ENCODE measurements at places on chromosomes 12 and 14.

DNA sequence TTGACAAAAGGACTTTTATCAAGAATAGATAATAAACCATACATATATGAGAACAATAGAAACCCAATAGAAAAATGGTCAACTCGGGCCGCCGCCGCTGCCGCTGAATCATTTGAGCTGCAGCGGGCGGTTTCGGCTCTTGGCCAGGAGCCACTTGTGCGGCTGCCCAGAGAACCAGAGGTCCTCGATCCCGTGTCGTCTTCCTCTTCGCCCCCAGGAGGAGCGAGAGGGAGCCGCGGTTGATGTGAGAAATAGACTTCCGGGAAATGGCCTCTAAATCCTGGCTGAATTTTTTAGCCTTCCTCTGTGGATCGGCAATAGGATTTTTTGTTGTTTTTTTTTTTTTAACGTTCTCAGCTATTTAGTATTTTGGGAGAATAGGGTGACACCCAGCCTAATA is 44.8 kb downstream of the CPSF6 start:
- no peak for DNase-seq

- no peak for DNase-seq
Measured at GRCh38 chr12:64780132-64780530, 20.9 kb upstream of the GNS start.

GRCh38 chr14:33990790-33991189 is 39.9 kb upstream of the EGLN3 start:
- DNase-seq, result no peak

DNA sequence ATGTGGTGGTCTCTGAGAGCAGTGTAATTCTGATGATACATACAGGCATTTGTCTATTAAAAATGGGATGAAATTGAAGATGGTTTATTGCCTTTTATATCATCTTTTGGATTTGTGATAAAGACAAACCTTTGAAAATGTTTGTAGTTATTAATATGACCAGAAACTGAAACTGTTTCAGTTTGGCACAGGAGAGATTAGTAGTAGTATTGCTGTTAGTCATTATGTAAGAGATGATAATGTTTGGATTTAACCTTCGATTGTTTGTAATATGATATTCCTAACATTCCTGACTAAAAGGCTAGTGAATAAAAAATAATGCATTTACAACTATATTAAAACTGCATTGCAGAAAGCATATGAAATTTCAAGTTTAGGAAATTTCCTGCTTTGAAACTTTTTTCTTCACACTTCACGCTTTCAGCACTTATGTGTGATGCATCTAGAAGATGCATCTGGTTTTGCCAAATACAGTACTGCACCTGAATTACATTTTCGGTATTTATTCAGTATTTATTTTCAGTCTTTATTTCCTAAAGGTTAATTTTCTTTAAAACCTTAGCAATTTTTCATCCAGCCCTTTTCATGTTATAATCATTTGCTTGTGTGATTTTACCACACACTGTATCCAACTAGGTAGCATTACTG is 25.5 kb downstream of the ADIPOR2 start:
- DNase-seq, result no peak

- DNase-seq, result no peak
Measured at GRCh38 chr14:93869427-93869826, 57.7 kb upstream of the FAM181A start.

- DNase-seq, result no peak
Measured at GRCh38 chr14:23620177-23620702, 15.9 kb upstream of the DHRS2 start.
